H4 (cell line): ENCODE measurements at places on chromosomes 3 and 15. TPM values are rescaled to one million over a fixed set of nuclear protein-coding genes. Genes with fewer than 3 reads are reported as not detected.

The MAGI1 gene
- total RNA-seq = 0.93 and 1.4 TPM in 2 replicates

DNA sequence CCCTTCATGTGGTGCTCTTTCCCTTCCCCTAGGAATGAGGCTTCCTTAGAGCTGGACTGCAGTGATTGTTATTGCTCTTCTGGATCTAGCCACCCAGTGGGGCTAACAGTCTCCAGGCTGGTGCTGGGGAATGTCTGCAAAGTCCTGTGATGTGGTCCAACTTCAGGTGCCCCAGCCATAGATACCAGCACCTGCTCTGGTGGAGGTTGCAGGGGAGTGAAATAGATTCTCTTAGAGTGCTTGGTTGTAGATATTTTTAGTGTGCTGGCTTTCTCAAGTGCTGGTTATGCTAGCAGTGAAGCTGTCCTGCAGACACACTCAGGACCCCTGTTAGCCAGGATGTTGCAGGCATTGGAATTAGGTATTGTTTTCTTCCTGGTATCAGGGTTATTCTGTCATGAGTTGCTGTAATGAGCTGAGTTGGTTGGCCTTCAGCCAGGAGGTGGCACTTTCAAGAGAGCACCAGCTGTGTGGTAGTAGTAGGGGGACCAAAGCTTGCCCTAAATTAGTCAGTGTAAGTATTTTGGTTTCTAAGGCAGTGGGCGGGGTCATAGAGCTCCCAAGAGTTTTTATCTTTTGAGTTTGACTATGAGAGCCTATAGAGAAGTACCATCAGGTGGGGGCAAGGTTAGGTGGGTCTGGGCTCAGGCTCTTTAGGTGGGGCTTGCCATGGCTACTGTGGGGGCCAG is 317.5 kb upstream of the SGO1 start:
- DNase-seq = no peak

DNA sequence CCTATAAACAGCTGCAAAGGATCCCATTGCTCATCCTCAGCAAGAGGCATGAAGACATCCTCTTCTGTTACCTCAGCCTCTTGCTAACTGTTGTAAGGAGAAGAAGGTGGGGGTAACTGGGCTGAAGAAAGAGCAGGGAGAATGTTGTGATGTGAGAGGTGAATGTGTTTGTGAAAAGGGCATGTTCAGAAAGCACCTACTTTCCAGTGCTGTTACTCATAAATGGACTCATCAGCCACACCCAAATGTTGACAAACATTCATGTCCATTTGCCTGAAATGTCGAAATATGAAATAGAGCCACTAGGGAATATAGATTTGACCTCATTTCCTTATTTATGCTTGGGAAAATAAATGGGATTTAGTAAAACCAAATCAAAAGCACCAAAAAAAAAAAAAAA is 12.6 kb downstream of the SLC24A1 start:
- no peak for DNase-seq

The CEP19 gene
- 5.4 and 6.2 TPM in 2 replicates for total RNA-seq

GRCh38 chr15:44010089-44010488 is 183.3 kb downstream of the WDR76 start:
- DNase-seq = no peak

DNA sequence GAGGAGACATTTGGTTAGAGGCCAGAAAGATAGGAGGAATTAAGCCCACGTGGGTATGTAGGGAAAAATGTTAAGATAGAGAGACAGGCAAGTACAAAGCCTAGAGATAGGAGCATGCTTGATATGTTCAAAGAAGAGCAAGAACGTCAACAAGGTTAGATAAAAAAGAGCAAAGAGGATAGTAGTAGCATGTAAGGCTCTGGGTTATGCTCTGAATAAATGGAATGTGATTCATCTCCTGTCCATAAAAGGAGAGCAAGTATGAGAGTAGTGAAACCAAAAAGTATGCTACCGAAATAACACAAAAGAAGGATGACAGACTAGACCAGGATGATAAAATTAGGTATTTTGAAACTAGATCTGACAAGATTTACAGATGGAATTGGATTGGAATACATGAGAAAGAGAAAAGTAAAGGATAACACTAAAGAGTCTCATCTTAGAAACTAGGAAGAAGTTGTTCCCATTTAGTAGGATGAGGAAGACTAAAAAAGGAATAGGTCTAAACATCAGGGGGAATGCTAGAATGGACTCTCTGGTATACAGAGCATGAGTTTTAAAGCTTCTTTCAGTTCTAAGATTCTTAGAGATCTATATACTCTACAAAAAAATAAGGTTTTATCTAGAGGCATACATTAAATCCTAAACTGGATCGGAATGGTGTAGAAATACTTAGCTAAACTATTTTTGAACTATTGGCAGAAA is 59.1 kb downstream of the TRPM7 start:
- DNase-seq = no peak

DNA sequence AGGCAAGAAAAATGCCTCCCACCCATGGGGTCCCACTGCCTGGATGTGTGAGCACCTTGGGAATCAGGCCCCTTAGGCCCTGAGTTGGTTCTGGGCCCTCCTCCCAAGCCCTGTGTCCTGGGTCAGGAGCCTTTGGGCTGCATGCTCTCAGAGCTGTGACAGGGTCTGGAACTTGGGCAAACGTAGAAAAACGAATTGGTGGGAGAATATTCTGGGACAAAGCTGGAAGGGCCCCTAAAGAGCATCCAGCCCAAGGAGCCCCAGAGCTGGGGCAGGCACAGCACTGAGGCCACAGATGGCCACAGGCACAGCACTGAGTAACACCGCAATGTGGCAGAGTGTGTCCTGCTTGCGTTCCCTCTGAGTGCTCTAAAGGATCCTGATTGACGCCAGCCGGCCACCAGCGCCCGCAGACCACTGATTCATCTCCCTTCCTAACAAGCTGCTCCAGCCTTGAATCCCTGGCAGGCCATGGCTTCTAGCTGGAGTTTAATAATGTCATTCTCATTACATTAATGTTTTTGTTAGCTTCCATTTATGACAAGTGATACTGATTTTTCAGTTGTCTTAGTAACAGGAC is 18.6 kb upstream of the SEC13 start:
- DNase-seq = no peak

- DNase-seq = no peak
Observed at GRCh38 chr15:32956711-32957110, 237.8 kb downstream of the FMN1 start.

The SKOR1 gene
- total RNA-seq = not detected in 2 replicates

- DNase-seq = no peak
Observed at GRCh38 chr3:61518590-61518989, 42.8 kb upstream of the PTPRG start.

DNA sequence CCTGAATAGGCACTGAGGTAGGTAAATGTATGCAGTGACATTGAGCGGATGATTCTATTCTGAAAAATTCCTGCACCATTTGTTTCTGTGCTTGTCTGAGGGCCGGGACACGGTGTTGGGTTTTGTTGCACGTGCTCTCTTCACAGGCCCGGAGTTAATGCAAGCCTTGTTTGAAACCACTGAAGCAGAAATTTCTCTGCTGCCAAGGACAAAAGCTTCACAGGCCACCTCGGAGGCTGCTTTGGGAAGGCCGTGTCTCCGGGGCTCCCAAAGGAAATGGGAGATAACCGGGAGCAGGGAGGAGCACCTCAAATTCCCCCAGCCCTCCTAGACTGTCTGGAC is 179.4 kb downstream of the OPA1 start:
- no peak for DNase-seq

DNA sequence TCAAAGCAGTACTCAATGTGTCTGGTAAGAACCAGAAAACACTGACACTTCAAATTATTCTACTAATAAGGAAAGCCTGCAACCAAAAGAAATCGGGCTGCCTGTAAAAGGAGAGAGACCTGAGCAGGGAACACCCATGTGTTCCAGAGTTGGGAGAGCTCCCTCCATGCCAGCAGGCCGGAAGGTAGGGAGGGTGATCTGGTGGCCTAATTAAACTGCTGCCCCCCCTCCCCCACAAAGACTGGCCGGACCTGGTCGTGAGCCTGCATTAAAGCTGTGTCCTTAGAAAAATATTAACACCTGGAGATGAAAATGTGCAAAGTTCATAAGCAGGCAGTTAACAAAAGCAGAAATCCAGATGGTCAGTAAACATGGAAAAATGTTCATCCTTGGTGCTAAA is 170.6 kb upstream of the BHLHE40 start:
- no peak for DNase-seq

- no peak for DNase-seq
Observed at GRCh38 chr15:98746375-98747155, 98.2 kb downstream of the IGF1R start.

The TMEM40 gene
- total RNA-seq = 0.10 TPM in 1 of 2 replicates, not detected in the other

The ZCWPW2 gene
- total RNA-seq = 0.37 and 0.45 TPM in 2 replicates

DNA sequence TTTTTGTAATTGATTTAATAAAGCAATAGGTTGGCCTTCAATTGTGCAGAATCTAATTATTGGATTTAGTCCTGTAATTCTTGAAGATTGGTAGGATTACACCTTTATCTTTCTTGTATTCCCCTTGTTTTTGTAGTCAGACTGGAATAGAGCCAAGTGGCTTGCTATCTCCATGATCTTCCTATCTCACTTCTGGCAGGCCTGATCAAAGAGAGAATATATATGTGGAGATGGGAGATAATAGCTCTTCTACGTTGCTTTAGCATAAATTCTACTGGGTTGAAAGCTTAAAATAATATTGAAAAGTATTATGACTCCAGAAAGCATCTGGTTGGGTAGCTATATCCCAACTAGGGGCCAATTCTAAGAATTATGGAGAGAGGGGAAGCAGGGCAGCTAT is 16.9 kb upstream of the IFT57 start:
- DNase-seq = no peak

DNA sequence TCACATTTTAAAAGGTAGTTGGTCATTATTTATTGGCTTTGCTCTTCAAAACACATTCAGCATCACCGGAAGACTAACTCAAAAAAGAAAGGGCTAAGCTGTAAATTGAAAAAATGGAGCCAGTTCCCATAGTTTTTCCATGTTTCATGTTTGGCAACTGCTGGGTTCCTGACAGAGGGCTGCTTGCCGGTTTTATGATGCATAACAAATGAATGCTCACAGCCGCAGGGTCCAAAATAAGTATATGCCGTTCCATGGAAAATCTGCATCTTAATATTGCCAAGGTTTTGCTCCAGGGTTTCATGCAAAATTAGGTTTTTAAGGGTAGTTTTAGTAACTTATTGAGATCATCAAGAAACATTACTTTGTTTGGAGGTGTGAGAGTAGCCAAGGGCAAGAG is 15.8 kb downstream of the SLC12A1 start:
- no peak for DNase-seq

The CASR gene
- total RNA-seq = not detected in 2 replicates

DNA sequence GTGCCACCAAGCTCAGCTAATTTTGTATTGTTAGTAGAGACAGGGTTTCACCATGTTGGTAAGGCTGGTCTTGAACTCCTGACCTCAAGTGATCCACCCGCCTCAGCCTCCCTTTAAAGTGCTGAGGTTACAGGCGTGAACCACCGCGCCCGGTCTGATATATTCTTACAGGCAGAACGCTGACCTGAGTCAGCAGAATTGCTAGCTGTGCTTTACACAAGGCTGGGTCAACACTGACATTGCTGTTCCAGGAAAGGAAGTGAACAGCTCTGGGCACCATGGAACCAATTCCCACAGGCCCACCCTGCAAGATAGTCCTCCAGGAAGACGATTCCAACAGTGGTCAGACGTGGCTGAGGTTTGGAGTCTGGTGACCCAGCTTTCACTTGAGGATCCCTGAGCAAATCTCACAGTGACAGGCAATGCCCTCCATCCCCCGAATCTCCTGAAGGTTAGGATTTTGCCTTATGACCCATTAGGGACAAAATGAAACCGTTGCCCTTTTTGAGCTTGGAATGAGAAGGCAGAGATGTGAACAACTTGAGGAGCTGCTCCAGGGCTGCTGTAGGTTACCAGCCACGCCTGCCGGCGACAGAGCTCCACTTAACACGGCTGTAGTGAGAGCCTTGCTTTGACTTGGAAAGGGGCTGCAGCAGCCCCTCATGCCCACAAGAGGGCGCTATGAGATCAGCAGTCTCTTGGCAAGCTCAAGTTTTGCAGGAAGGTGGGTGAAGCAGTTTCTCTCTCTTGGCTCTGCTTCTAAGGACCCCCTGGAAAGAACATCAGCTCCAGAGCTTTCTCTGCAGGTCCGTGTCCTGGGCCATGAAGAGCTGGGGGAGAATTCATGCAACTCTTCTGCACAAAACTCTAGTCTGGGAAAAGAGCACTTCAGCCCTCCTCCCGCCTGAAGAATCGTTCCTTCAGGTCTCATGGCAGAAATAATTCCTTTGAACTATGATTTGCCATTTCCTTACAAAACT is 74.1 kb downstream of the SENP2 start:
- DNase-seq = peak; percentile 80

The ASB14 gene
- not detected in 2 replicates for total RNA-seq

- no peak for DNase-seq
Observed at GRCh38 chr3:12662593-12663400, 1.1 kb downstream of the RAF1 start.
